ENCODE measurements at places on chromosomes 3 and 15. TPM values are rescaled to one million over a fixed set of nuclear protein-coding genes. Genes with fewer than 3 reads are reported as not detected.

Gene RSRC1
- total RNA-seq = 30.6 TPM

Gene KBTBD12
- total RNA-seq = 3.8 TPM

Gene CELSR3
- 2.4 TPM for total RNA-seq

- DNase-seq = no peak
These were observed 170.2 kb upstream of the TLE3 start for GRCh38 chr15:70267879-70268278.

DNA sequence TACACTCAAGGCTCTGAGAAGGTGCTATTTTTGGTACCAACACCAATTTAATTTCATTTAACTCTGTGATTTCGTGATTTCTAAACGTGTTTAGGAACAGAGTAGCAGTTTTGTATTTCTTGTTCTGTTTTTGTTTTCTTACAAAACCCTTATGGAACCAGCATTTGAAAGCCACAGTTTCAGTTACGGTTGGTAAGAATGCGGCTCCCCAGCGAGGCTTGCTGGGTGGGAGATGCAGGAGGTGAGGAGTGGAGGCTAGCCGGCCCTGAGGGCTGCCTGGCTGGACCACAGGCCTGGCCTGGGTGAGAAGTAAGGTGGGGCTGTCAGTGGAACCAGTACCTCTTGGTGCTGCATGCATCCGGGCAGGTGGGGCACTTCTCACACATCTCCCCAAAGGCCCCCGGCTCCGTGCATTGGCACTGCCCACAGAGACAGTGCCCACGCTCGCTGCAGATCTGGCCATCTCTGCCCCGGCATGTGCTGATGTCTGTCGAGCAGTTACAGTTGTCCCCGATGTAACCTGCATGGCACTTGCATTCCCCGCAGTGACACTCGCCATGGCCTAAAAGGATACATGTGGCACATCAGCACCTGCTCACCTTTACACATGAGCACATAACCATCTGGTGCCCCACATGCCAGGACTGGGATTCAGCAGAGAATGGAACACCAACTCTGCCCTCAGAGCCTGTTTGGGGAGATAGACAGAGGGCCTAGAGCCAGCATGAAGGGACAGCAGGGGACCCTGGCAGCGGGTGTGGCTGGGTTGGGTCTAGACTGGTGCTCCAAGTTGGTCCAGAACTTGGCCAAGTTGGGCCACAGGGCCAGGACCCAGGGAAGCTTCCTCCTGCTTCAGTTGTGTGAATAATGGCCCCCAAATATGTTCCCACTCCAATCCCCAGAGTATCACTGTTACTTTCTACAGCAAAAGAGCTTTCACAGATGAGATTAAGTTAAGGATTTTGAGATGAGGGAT is 43.4 kb downstream of the UMPS start:
- no peak for DNase-seq

DNA sequence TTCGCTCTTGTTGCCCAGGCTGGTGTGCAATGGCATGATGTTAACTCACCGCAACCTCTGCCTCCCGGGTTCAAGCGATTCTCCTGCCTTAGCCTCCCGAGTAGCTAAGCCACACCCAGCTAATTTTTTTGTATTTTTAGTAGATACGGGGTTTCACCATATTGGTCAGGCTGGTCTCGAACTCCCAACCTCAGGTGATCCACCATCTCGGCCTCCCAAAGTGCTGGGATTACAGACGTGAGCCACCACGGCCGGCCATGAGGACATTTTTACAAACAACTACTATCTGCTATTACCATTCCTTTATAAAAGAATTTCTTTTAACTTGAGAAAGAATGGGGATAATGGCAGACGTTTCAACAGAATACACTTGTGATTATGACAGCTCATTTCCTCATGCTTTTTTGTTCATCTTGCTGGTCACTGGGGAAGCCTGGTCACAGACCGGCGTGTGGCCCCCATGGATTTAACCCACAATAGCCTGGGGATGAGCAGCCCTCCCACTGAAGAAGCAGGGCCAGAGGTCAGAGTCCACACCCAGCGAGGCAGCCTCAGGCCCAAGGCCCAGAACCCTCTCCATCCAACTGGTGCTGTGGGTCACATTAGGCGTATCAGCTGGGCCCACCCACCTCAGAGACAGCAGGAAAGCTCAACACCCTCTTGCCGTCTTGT is 112.0 kb downstream of the LIPC start:
- DNase-seq = no peak

Data from left colon (tissue), 2 donors.